T-helper 17 cell (primary cell): ENCODE measurements at places on chromosomes 7 and 10. TPM values are rescaled to one million over a fixed set of nuclear protein-coding genes. Genes with fewer than 3 reads are reported as not detected.

- H3K27ac ChIP-seq = no peak overlapping the region
These were observed 228.8 kb downstream of the TRIL start for GRCh38 chr7:28729281-28729680.

The SPDYE9 gene
- total RNA-seq = not detected

- H3K4me3 ChIP-seq = no peak overlapping the region
- peaks cover 2% of the 10 kb centered on the region for H3K4me1 ChIP-seq
- peaks cover 7% of the 10 kb centered on the region for H3K36me3 ChIP-seq
- no peak for DNase-seq
- H3K27ac ChIP-seq = no peak overlapping the region
- H3K27me3 ChIP-seq = no peaks in the 10 kb centered on the region
These were observed 234.6 kb upstream of the CCDC6 start for GRCh38 chr10:60140651-60141632.

The PTPN12 gene
- 70.8 TPM for total RNA-seq

GRCh38 chr7:151251689-151252560 is 3.4 kb upstream of the SMARCD3 start:
- no peak for DNase-seq
- peaks cover 21% of the 10 kb centered on the region for H3K36me3 ChIP-seq
- no peak overlapping the region for H3K27ac ChIP-seq

The APBB1IP gene
- 77.1 TPM for total RNA-seq

The PRSS37 gene
- not detected for total RNA-seq

GRCh38 chr10:63671317-63671937 is 150.2 kb downstream of the REEP3 start:
- H3K27ac ChIP-seq = no peak overlapping the region
- no peak for DNase-seq
- peaks cover 2% of the 10 kb centered on the region for H3K36me3 ChIP-seq
- peaks cover 7% of the 10 kb centered on the region for H3K4me1 ChIP-seq

- no peak overlapping the region for H3K27ac ChIP-seq
- no peaks in the 10 kb centered on the region for H3K4me1 ChIP-seq
- no peak overlapping the region for H3K4me3 ChIP-seq
- no peak for DNase-seq
These were observed 9.7 kb upstream of the SMIM30 start for GRCh38 chr7:113128031-113128430.

GRCh38 chr7:2622869-2623697 is 8.7 kb upstream of the TTYH3 start:
- no peaks in the 10 kb centered on the region for H3K27me3 ChIP-seq
- DNase-seq = no peak
- H3K27ac ChIP-seq = no peak overlapping the region

DNA sequence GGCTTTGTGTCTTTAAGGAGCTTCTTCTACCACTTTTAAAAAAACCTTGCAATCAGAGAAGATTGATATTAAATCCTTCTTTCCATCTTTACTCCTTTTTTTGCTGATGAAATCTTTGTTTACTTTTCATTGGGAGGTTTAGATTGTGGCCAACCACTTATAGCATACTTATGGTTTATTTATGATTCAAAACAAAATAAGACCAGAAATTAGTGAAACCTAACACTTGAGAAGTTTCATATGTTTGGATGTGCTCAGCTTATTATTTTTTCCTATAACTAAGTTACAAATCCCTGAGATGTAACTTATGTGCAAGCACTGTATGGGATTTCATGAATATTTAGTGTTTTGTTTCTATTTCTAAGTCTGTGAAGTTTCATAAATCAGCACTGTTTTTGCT is 13.5 kb upstream of the PRPS1L1 start:
- no peak overlapping the region for H3K4me3 ChIP-seq
- no peak for DNase-seq
- peaks cover 4% of the 10 kb centered on the region for H3K27me3 ChIP-seq

- H3K27me3 ChIP-seq = no peaks in the 10 kb centered on the region
- H3K4me1 ChIP-seq = no peaks in the 10 kb centered on the region
- no peak for DNase-seq
- H3K27ac ChIP-seq = no peak overlapping the region
- H3K36me3 ChIP-seq = peaks cover 6% of the 10 kb centered on the region
These were observed 47.6 kb downstream of the BMS1 start for GRCh38 chr10:42830237-42830636.

DNA sequence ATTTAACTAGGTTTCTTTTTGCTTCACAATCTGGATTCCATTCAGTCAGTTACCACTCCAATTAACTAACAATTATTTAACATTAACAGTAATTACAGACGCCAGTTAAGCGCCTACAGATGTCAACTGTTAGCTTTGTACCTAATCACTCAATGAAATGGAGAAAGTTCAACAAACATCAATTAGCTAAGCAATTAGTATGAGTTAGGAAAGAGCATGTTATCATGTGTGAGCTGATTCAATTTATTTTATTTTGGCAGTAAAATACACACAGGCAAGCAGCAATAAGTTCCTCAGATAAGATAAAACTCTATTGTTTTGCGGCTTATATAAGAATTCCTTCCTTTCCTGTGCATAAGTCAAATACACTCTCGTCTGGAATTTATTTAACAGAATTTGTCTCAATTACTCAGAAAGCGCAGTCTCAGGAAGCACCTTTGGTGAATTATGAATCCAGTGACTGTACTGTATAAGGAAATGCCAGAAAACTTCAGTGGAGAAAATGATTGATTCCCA is 427.1 kb upstream of the GALNT17 start:
- no peaks in the 10 kb centered on the region for H3K36me3 ChIP-seq
- H3K27ac ChIP-seq = peak overlapping the region; percentile 24
- DNase-seq = no peak
- H3K27me3 ChIP-seq = no peaks in the 10 kb centered on the region

DNA sequence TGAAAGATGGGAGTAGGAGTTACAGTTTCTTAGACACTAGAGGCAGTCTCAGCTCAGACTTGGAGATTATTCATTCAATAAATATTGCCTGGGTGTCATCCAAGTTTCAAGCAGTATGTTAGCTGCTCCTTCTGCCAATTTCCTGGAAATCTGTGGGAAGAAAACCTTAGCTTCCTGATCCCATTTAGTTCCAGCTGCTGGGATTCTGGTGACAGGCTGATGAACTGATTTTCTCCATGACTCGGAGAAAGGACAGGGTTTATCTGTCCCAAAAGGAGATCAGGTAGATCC is 95.8 kb downstream of the CLEC2L start:
- DNase-seq = no peak
- H3K4me3 ChIP-seq = no peak overlapping the region
- H3K36me3 ChIP-seq = peaks cover 6% of the 10 kb centered on the region
- no peak overlapping the region for H3K27ac ChIP-seq
- no peaks in the 10 kb centered on the region for H3K27me3 ChIP-seq
- peaks cover 8% of the 10 kb centered on the region for H3K4me1 ChIP-seq

DNA sequence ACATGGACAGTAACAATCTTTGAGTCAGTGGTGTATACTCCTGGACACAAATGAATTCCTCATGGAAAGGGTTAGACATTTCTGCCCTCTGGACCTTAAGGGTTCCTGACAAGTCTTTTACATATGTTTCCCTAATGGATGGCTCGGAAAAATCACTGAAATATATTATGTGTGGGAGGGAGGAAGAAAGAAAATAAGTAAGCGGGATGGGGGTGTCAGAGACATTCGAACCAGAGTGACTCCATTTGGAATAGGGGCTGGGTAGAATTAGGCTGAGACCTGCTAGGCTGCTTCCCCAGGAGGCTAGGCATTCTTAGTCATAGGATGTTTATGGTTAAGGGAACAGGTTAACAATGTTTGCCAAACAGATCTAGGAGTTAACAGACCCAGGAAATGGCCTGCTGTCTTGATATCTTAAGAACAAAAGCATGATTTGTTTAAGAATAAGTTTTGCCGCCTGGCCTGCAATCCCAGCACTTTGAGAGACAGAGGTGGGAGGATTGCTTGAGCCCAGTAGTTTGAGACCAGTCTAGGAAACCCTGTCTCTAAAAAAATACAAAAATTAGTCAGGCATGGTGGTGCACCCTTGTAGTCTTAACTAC is 1241.7 kb downstream of the TYW1 start:
- no peaks in the 10 kb centered on the region for H3K27me3 ChIP-seq
- no peaks in the 10 kb centered on the region for H3K36me3 ChIP-seq
- no peaks in the 10 kb centered on the region for H3K4me1 ChIP-seq

GRCh38 chr10:34538281-34538829 is 276.7 kb downstream of the PARD3 start:
- peaks cover 16% of the 10 kb centered on the region for H3K27me3 ChIP-seq
- DNase-seq = no peak
- no peak overlapping the region for H3K4me3 ChIP-seq

DNA sequence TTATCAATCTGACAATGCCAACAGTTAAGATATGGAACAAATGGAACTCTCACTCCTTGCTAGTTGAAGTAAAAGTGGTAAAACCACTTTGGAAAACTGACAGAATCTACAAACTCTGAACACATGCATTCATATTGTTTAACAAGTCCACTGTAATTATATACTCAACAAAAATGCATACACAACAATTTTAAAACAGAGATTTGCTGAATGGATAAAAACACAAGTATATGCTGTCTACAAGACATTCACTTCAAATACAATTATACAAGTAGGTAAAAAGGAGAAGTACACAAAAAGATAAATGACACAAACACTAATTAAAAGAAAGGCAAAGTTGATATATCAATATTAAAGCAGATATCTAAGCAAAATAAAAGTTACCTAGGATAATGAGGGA is 9.2 kb upstream of the WNT2 start:
- no peaks in the 10 kb centered on the region for H3K27me3 ChIP-seq
- no peaks in the 10 kb centered on the region for H3K36me3 ChIP-seq
- H3K4me1 ChIP-seq = no peaks in the 10 kb centered on the region

The PRTFDC1 gene
- 0.40 TPM for total RNA-seq

GRCh38 chr7:22725585-22725984 is 1.4 kb upstream of the IL6 start:
- H3K36me3 ChIP-seq = no peaks in the 10 kb centered on the region
- H3K27ac ChIP-seq = no peak overlapping the region
- peaks cover 12% of the 10 kb centered on the region for H3K4me1 ChIP-seq

The NT5C3A gene
- 36.5 TPM for total RNA-seq

GRCh38 chr10:78903341-78903940 is 165.3 kb upstream of the ZMIZ1 start:
- H3K27me3 ChIP-seq = peaks cover under 1% of the 10 kb centered on the region
- H3K4me1 ChIP-seq = peaks cover 2% of the 10 kb centered on the region
- H3K4me3 ChIP-seq = no peak overlapping the region
- H3K36me3 ChIP-seq = peaks cover 3% of the 10 kb centered on the region

GRCh38 chr7:70506434-70506833 is 625.5 kb upstream of the GALNT17 start:
- no peaks in the 10 kb centered on the region for H3K27me3 ChIP-seq
- H3K4me1 ChIP-seq = no peaks in the 10 kb centered on the region
- no peak for DNase-seq
- H3K36me3 ChIP-seq = no peaks in the 10 kb centered on the region

GRCh38 chr7:154332811-154333580 is 280.8 kb downstream of the DPP6 start:
- DNase-seq = no peak
- H3K27me3 ChIP-seq = no peaks in the 10 kb centered on the region
- no peaks in the 10 kb centered on the region for H3K4me1 ChIP-seq
- H3K36me3 ChIP-seq = no peaks in the 10 kb centered on the region
- no peak overlapping the region for H3K27ac ChIP-seq

The CRYGN gene
- 0.99 TPM for total RNA-seq

- no peak overlapping the region for H3K27ac ChIP-seq
- no peak overlapping the region for H3K4me3 ChIP-seq
- DNase-seq = no peak
- H3K36me3 ChIP-seq = no peaks in the 10 kb centered on the region
- peaks cover 11% of the 10 kb centered on the region for H3K4me1 ChIP-seq
- H3K27me3 ChIP-seq = peaks cover 8% of the 10 kb centered on the region
These were observed 7.5 kb upstream of the OPTN start for GRCh38 chr10:13092291-13093102.

GRCh38 chr7:44633254-44634186 is 27.1 kb downstream of the OGDH start:
- H3K36me3 ChIP-seq = peaks cover 10% of the 10 kb centered on the region
- H3K4me3 ChIP-seq = peak overlapping the region; percentile 79
- H3K4me1 ChIP-seq = peaks cover 75% of the 10 kb centered on the region

DNA sequence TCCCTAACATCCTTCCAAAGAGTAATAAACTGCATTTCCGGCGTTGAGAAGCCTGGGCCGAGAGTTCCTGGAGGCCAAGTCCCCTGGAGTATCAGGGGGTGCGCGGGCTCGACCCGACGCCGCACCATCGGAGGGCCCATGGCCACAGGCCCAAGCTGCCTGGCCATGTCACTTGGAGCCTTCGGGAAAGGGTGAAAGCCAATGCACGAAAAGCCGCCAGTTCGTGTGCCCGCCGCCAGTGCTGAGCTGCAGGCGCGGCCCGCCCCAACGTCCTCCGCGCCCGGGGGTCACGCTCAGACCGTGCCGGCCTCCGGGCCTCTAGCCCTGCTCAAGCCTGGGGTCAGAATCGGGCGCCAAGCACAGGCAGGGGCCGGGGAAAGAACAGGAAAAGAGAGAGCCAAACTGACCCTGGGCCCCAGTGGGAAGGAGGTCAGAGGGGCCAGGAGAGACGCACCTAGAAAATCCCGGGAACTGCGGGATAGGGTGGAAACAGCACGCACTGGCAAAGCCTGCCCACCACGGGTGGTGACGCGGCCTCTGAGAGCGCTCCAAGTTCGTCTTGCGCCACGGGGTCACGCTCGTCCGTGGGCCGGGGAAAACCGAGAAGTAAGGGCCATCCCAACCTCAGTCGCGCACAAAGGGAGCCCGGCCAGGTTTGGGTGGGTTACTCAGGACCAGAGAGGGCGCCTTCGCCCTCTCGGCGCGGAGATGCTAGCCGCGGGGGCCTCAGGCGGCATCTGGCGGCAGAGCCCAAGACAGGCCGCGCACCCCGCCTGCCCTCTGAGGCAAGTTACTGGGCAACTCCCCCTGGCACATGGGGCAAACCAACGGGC is 4.2 kb upstream of the EBF3 start:
- DNase-seq = no peak
- no peak overlapping the region for H3K4me3 ChIP-seq
- H3K27ac ChIP-seq = peak overlapping the region; percentile 77
- H3K4me1 ChIP-seq = peaks cover 6% of the 10 kb centered on the region
- no peaks in the 10 kb centered on the region for H3K36me3 ChIP-seq
- peaks cover 50% of the 10 kb centered on the region for H3K27me3 ChIP-seq

GRCh38 chr10:82288461-82288881 is 413.5 kb downstream of the NRG3 start:
- no peaks in the 10 kb centered on the region for H3K4me1 ChIP-seq
- H3K27ac ChIP-seq = no peak overlapping the region
- no peaks in the 10 kb centered on the region for H3K36me3 ChIP-seq
- DNase-seq = no peak
- H3K4me3 ChIP-seq = no peak overlapping the region

The CLRN3 gene
- total RNA-seq = not detected
